ENCODE measurements at places on chromosomes 16 and 17. TPM values are rescaled to one million over a fixed set of nuclear protein-coding genes. Genes with fewer than 3 reads are reported as not detected.

Gene NLRC3
- total RNA-seq = 2.3 TPM

Gene CES3
- 2.4 TPM for total RNA-seq

Gene CCDC102A
- total RNA-seq = 15.3 TPM

Gene SLC4A1
- total RNA-seq = 10.2 TPM

Gene LPCAT2
- total RNA-seq = 36.6 TPM

Gene DCUN1D3
- total RNA-seq = 54.5 TPM

Gene HOXB4
- total RNA-seq = 6.6 TPM

Gene CBFB
- 37.4 TPM for total RNA-seq

Gene HS3ST2
- 1.9 TPM for total RNA-seq

Gene HP
- total RNA-seq = 19.4 TPM

- no peaks in the 10 kb centered on the region for H3K27me3 ChIP-seq
- no peak overlapping the region for H3K4me3 ChIP-seq
- DNase-seq = no peak
- H3K27ac ChIP-seq = no peak overlapping the region
Measured at GRCh38 chr16:85978976-85979375, 80.0 kb downstream of the IRF8 start.

GRCh38 chr16:75225092-75225491, 6.3 kb downstream of the CTRB1 start:
- no peak overlapping the region for H3K27ac ChIP-seq
- H3K36me3 ChIP-seq = peaks cover 8% of the 10 kb centered on the region
- H3K27me3 ChIP-seq = no peaks in the 10 kb centered on the region

DNA sequence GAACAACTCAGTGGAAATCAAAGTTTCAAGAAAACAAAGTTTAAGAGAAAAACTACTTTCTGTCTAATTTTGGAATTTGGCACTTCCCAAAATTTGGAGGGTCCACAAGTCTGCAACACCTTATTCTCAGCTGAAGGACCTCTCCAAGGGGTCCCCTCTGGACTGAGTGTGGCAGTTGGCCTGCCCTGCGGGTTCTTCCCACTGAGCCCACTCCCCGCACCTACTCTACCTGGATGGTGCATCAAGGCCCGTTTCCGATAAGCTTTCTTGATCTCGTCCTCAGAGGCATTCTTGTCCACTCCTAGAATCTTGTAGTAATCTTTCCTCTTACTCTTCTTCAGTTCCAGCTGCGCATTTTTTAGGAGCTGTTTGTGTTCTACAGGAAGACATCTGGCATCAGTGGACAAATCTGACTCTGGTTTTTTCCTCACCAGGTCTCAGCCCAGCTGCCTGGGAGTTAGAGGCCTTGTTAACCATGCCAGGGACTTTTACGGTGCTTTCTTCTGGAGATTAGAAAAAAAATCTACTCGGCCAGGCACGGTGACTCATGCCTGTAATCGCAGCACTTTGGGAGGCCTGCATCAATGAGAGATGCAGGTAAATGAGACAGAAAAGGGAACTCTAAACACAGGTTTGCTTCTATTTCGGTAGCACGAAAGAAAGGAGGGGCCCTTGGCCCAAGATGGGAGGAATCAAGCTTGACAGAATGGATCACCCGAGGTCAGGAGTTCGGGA, 15.6 kb downstream of the CNP start:
- no peak overlapping the region for H3K4me3 ChIP-seq
- DNase-seq = no peak
- H3K36me3 ChIP-seq = peaks cover 3% of the 10 kb centered on the region
- no peak overlapping the region for H3K27ac ChIP-seq
- H3K4me1 ChIP-seq = no peaks in the 10 kb centered on the region

DNA sequence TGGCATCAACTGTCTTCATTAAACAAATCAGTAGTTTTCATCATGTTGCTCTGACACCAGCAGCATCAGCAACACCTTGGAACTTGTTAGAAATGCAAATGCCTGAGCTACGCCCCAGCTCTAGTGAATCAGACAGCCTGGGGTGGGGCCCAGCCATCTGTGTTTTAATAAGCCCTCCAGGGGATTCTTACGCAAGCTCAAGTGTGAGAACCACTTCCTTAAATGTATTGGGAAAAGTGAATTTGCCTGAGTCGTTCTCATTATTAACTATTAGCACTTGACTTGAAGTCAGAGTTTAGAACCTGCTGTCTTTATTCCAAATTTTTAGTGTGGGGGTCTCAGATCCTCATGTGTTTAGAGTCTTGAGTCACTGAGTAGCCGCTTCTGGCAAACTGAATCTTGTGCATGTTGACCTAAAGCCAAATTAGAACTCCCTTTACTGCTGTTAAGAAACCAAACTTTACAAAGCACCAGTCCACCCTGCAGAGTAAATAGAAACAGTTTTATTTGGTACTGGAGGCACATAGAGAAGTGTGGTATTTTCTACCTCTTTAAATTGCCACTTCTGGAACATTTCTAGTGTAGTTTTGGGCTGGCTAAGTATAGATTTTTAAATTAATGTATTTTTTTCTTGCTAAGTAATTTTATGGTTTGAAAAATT, 137.4 kb upstream of the COX10 start:
- no peaks in the 10 kb centered on the region for H3K27me3 ChIP-seq
- no peak overlapping the region for H3K27ac ChIP-seq
- peaks cover 2% of the 10 kb centered on the region for H3K4me1 ChIP-seq
- DNase-seq = peak; percentile 81

GRCh38 chr16:23365602-23366240, 63.6 kb downstream of the SCNN1B start:
- no peaks in the 10 kb centered on the region for H3K36me3 ChIP-seq
- no peaks in the 10 kb centered on the region for H3K27me3 ChIP-seq

DNA sequence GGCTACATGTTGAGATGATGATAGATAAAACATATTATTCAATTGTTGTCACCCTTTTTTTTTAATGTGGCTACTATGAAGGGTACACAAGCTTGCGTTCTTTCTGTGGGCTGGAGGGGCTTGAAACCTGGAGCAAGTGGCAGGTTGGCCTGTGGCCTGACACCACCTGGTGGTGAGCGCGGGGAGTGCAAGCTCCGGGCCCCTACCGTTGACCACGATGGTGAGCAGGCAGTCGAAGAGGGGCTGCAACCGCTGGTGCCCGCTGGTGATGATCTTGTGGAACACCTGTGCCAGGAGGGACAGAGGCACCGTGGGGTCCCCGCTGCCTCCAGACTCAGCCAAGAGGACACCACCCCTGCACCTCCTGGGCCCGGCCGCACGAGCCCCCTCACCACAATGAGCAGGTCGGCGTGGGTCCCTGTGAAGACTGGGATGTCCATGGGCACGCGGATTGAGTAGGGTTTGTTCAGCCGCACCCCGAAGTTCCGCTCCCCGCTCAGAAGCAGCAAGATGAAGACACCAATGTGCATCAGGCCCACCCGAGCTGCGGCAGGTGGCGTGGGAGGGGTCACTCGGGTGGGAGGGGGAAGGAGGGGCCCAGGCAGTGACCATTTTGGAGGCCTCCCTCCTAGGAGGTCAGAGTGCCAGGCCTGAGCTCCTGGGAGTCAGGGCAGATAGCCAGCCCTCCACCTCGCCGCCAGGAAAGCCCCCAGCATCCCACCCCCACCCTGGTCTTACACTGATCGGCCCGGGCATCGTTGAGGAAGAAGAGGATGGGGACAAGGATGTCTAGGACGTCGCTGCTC, 14.4 kb downstream of the HID1 start:
- H3K36me3 ChIP-seq = no peaks in the 10 kb centered on the region
- no peaks in the 10 kb centered on the region for H3K4me1 ChIP-seq
- no peak overlapping the region for H3K27ac ChIP-seq
- H3K4me3 ChIP-seq = no peak overlapping the region
- DNase-seq = peak; percentile 79

- no peaks in the 10 kb centered on the region for H3K27me3 ChIP-seq
- no peaks in the 10 kb centered on the region for H3K36me3 ChIP-seq
- H3K4me3 ChIP-seq = no peak overlapping the region
Measured at GRCh38 chr16:75062135-75062975, 54.2 kb downstream of the LDHD start.

- DNase-seq = peak; percentile 80
- no peaks in the 10 kb centered on the region for H3K4me1 ChIP-seq
- H3K36me3 ChIP-seq = no peaks in the 10 kb centered on the region
- H3K4me3 ChIP-seq = no peak overlapping the region
- no peak overlapping the region for H3K27ac ChIP-seq
Measured at GRCh38 chr17:16477255-16477654, 14.7 kb downstream of the LRRC75A start.

GRCh38 chr17:17028878-17029535, 13.2 kb upstream of the MPRIP start:
- H3K27me3 ChIP-seq = no peaks in the 10 kb centered on the region
- H3K4me3 ChIP-seq = no peak overlapping the region
- H3K27ac ChIP-seq = no peak overlapping the region
- DNase-seq = peak; percentile 38

GRCh38 chr17:73027130-73027741, 65.3 kb downstream of the SLC39A11 start:
- no peaks in the 10 kb centered on the region for H3K27me3 ChIP-seq
- H3K27ac ChIP-seq = no peak overlapping the region
- no peak overlapping the region for H3K4me3 ChIP-seq

DNA sequence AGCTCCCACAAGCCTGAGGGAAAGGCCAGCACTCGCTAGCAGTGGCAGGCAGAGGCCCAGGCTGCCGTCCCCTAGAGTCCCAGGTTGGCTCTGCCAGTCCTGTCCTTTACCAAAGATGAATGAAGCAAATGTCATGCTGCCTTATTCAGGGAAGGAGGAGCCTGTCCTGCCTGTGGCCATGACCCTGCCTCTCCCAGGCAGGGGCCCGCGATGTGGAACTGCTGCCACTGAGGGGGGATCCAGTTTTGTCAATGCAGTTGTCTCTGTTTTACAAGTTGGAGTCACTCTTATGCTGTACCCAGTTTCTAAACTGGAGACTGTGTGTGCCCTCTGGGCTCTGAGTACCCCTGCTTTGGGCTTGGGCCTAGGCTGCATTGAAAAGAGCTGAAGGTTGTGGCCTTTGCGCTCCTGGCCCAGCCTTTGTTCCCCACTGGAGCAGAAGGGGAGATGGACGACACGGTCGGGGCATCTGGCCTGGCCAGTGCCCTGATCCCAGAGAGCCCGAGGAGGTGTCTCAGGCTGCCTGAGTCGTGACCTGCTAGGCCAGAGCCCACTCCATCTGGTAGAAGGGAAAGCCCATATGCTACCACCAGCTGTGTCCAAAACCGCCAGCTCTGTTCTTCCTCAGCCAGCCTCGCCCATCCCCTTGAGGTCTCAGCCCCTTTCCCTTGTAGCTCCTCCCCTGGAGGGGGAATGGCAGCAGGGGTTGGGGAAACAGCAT, 5.5 kb downstream of the LIMD2 start:
- H3K36me3 ChIP-seq = no peaks in the 10 kb centered on the region
- no peak overlapping the region for H3K27ac ChIP-seq
- DNase-seq = no peak
- H3K27me3 ChIP-seq = no peaks in the 10 kb centered on the region

GRCh38 chr16:22003195-22003594, 2.3 kb upstream of the PDZD9 start:
- H3K4me3 ChIP-seq = no peak overlapping the region
- H3K4me1 ChIP-seq = no peaks in the 10 kb centered on the region
- H3K36me3 ChIP-seq = no peaks in the 10 kb centered on the region

DNA sequence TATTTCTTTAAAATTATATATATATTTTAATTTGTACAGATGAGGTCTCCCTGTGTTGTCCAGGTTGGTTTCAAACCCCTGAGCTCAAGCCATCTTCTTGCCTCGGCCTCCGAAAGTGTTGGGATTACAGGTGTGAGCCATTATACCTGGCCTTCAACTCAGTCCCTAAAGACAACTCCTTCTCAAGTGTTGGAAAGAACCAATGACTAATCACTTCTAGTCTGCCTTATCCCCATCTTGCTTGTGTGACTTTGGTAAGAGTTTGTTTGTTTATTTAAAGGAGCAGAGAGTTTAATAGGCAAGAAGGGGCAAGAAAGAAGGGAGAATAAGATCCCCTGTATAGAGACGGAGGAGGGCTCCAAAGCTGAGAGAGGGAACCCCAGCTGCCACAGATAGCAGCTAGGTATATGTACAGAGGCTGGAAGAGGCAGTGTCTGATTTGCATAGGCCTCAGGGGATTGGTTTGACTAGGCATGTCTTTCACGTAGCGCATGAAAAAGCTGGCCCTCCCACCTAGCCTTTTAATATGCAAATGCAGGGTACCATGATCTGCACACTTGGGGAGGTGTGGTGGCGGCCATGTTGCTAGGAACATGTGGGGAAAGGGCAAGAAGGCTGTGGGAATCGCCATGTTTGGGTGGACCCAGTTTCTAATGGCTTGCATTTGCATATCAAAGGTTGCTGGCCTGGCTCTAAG, 21.5 kb downstream of the ABCC1 start:
- H3K36me3 ChIP-seq = no peaks in the 10 kb centered on the region
- H3K4me1 ChIP-seq = peaks cover 6% of the 10 kb centered on the region
- H3K27me3 ChIP-seq = no peaks in the 10 kb centered on the region
- no peak overlapping the region for H3K4me3 ChIP-seq
- no peak for DNase-seq

GRCh38 chr16:70665113-70665694, 18.8 kb downstream of the IL34 start:
- no peaks in the 10 kb centered on the region for H3K36me3 ChIP-seq
- peak; percentile 68 for DNase-seq
- H3K27ac ChIP-seq = no peak overlapping the region
- H3K4me1 ChIP-seq = no peaks in the 10 kb centered on the region
- H3K27me3 ChIP-seq = no peaks in the 10 kb centered on the region

- H3K4me1 ChIP-seq = no peaks in the 10 kb centered on the region
- H3K36me3 ChIP-seq = no peaks in the 10 kb centered on the region
- peak; percentile 51 for DNase-seq
- no peak overlapping the region for H3K27ac ChIP-seq
Measured at GRCh38 chr17:30557916-30558685, 80.9 kb downstream of the GOSR1 start.

DNA sequence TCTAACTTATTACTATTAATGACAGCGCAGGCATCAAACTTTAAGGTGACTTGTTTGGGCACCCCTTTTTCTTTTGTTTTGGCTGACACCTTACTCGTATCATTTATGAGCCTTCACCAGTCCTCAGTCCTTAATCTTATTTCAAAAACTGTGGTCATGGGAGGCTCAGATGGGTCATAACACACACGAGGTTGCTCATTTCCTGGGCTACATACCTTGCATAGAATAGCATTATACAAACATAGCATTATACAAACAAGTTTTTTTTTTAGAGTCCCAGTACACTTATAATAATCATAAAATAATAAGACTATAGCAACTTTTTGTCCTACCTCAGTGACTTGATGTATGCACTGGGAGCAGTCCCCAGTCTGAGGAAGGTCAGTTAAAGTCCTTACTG, 11.2 kb upstream of the ACSF2 start:
- H3K27ac ChIP-seq = no peak overlapping the region
- no peaks in the 10 kb centered on the region for H3K4me1 ChIP-seq
- DNase-seq = no peak

GRCh38 chr16:85265161-85265784, 153.0 kb upstream of the CIBAR2 start:
- no peak for DNase-seq
- no peak overlapping the region for H3K27ac ChIP-seq
- no peaks in the 10 kb centered on the region for H3K4me1 ChIP-seq
- H3K36me3 ChIP-seq = no peaks in the 10 kb centered on the region

Data from aorta (tissue), 5 donors.